ENCODE measurements at places on chromosomes 6 and 20. TPM values are rescaled to one million over a fixed set of nuclear protein-coding genes. Genes with fewer than 3 reads are reported as not detected.

Gene MICA
- total RNA-seq = 29.2 TPM

Gene OR2J3
- total RNA-seq = not detected

Gene FOXA2
- total RNA-seq = 0.91 TPM

Gene SERINC3
- 74.5 TPM for total RNA-seq

Gene PRPF6
- 55.0 TPM for total RNA-seq

Gene HMGCLL1
- total RNA-seq = 0.39 TPM

Gene MYLK4
- total RNA-seq = 0.24 TPM

Gene HDGFL1
- not detected for total RNA-seq

Gene GRM1
- 0.08 TPM for total RNA-seq

Gene DDX27
- 18.6 TPM for total RNA-seq

Gene FAM217A
- total RNA-seq = not detected

Gene GPR6
- total RNA-seq = not detected

Gene DDR1
- total RNA-seq = 24.4 TPM

Gene SLPI
- 4.9 TPM for total RNA-seq

Gene DDX43
- total RNA-seq = 0.08 TPM

Gene SPEF1
- not detected for total RNA-seq

Gene RIPK1
- 14.5 TPM for total RNA-seq

Data from epithelial cell of alveolus of lung (primary cell).